ENCODE measurements at places on chromosomes 3 and 15. TPM values are rescaled to one million over a fixed set of nuclear protein-coding genes. Genes with fewer than 3 reads are reported as not detected.

CCDC54 gene
- not detected for total RNA-seq

- H3K36me3 ChIP-seq = no peaks in the 10 kb centered on the region
- H3K4me1 ChIP-seq = peaks cover 10% of the 10 kb centered on the region
- H3K27ac ChIP-seq = no peak overlapping the region
These were observed 149.6 kb downstream of the MAGI1 start for GRCh38 chr3:65888980-65889706.

- no peak overlapping the region for H3K4me3 ChIP-seq
- peaks cover 5% of the 10 kb centered on the region for H3K4me1 ChIP-seq
- DNase-seq = no peak
- no peaks in the 10 kb centered on the region for H3K36me3 ChIP-seq
These were observed 14.5 kb upstream of the SLC6A1 start for GRCh38 chr3:10977892-10978510.

GRCh38 chr3:160403796-160404470, 4.5 kb downstream of the SMC4 start:
- no peaks in the 10 kb centered on the region for H3K4me1 ChIP-seq
- no peak overlapping the region for H3K4me3 ChIP-seq
- DNase-seq = no peak

GRCh38 chr3:43531835-43532234, 90.0 kb downstream of the ANO10 start:
- DNase-seq = no peak
- H3K27me3 ChIP-seq = no peaks in the 10 kb centered on the region
- H3K4me1 ChIP-seq = peaks cover 4% of the 10 kb centered on the region
- no peak overlapping the region for H3K4me3 ChIP-seq
- H3K27ac ChIP-seq = no peak overlapping the region

DNA sequence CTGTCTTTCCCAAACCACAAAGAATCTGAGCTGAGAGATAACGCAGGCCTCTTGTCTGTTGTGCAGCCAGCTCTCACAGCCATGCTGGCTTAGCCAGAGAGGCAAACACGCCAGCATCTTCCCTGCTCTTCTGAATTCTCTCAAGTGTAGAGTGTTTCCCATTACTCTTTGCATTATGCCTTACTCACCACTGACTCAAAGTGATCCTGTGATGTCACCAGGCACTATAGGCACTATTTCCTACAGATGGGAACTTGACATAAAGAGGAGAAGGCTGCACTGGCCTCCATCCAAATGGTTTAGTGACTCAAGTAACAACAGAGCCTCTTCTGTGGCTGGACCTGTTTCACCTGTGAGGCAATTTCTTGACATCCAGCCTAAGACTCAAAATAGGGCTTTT, 44.4 kb downstream of the PDZRN3 start:
- no peak overlapping the region for H3K27ac ChIP-seq
- no peak for DNase-seq
- no peaks in the 10 kb centered on the region for H3K27me3 ChIP-seq
- no peaks in the 10 kb centered on the region for H3K4me1 ChIP-seq
- no peak overlapping the region for H3K4me3 ChIP-seq

LSAMP gene
- total RNA-seq = 3.8 TPM

DNA sequence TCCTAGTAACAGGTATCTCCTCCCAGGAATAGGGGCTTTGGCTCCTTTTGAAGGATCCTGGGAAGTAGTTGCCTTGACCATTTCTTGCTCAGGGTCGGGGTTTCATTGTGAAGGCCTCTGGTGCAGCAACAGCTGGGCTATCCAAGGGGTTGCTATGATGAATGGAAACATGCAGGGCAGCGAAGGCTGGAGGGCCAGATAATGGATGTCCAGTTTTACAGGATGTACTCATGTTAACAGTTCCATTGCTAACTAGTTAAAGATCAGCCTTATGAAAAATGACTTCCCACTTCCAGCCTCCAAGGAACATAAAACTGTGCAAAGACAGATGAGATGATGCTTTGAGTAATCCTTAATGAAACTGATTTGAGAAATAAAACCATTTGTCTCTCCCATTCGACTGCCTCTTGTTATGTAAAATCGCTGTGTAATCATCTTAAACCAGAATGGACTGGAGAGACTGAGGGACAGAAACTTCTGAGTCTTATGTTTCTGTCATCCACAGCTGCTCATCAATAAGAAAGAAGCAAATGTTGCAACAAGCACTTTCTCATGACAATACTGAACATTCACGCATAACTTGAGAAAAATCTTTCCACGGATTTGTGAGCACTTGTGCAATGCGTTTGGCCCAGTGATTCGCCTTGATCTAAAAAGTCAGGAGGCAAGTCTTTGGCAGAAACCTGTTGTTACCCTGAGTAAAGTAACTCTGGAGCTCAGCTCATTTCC, 473.5 kb upstream of the RGMA start:
- no peaks in the 10 kb centered on the region for H3K4me1 ChIP-seq
- H3K27me3 ChIP-seq = no peaks in the 10 kb centered on the region
- no peak overlapping the region for H3K27ac ChIP-seq
